ENCODE measurements at places on chromosomes 7 and 10.

- no peak for DNase-seq
These were observed 5.8 kb downstream of the CLCN1 start for GRCh38 chr7:143321734-143322133.

DNA sequence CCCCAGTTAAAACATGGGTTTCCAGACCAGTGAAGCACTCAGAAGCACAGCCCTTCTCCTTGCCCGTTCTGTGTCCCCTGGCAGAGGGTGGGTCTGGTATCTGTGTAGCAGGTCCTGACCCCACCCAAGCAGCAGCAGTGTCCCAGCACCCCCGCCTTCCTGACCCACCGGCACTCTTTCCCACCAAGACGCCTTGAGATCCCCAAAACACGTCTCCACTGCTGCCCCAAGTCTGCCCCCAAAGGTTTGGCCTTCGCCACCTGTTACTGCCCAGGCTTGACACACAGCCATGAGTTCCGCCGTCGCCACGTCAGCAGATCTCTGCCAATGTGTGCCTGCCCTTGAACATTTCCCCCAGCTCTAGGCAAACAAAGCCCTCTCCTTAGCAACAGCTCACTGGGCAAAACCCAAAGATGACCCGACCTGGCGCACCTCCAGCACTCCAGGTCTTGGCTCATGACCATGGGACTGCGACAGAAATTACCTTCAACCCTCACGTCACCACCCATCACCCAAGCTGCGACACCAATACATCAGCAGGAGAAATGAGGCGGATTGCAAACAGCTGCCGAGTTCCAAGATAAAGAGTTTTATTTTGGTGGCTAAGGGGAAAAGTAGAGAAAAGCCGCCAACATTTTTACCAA, 75.6 kb downstream of the CTBP2 start:
- no peak for DNase-seq

DNA sequence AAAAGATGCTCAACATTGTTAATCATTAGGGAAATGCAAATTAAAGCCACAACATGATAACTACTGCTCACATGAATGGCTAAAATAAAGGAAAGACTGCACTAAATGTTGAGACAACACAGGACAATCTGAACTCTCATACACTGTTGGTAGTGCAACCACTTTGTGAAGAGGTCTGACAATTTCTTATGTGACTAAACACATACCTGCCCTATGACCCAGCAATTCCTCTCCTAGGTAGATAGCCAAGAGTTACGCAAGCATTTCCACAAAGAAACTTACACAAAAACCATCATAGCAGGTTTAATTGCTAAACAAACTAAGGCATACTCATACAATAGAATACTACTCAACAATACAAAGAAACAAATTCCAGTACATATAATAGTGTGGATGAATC, 41.8 kb upstream of the HERPUD2 start:
- no peak for DNase-seq

GRCh38 chr7:36506820-36507219, 117.2 kb downstream of the ANLN start:
- DNase-seq: no peak

GRCh38 chr10:20598590-20598989, 298.5 kb downstream of the NEBL start:
- DNase-seq: no peak

GRCh38 chr7:147586526-147586925, 1004.0 kb upstream of the C7orf33 start:
- DNase-seq: no peak

DNA sequence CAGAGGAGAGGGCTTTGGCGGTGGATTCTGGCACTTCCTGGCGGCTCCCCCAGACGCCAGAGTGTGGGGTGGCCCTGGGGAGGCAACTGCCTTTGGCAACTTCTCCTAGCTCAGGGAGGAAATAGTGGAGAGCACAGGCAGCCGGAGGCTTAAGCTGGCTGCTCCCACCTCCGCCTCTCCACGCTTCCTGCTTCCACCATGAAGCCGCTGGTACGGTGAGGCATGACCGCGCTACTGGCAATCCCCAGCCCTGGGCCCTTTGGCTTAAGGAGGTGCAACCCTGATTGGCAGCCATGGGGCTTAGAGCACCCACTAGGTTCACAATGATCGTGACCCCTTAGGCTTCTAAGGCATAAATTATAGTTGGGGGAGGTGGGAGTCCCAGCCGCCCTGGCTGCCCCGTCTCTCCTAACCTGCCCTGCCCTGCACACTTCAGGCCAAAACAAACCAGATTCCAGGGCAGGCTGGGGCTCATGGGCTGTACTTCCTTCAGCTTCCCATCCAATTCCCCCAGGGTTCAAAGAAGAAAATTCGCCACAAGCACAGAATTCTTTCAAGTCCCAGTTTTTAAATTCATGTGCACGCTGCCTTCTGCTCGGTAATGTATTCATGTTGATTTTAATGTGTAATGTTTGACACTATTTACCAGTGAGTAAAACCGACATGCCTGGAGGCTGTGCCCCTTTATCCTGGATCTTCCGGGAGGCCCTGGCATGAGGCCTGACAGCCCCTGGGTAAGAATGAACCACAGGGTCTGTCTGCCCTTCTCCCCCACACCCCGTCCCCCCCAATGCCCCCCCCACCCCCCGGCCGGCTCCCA, 90.7 kb upstream of the LRRC4 start:
- DNase-seq: no peak

DNA sequence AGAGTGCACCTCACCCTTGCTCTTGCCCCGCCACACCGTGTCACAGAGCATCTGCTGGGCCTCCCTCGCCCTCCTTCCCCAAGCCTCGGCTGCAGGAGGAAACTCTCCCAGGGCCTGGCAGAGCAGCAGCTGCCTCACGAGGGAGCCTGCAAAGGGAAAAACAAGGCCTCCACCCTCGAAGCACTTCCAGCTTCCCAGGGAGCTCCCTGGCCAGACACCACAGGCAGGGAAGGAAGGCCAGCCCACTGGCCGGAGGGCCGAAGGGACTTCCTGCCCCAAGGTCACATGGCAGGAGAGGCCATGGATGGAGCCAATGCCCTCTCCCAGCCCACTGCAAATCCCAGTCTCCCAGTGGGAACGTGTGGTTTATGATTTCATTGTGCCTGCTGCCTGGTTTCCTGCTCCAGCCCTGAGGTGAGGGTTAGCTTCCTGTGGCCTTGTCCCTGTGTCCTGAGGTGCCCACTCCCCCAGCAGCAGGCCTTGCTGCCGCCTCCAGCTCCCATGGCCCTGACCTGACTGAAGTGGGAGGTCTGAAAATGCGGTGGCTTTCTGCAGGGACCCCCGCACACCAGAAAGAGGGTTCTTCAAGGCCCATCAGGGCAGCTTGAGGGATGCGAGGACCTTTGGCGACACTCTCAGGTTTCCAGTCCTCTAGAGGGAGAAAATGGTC, 100.5 kb upstream of the PPIF start:
- DNase-seq: no peak

DNA sequence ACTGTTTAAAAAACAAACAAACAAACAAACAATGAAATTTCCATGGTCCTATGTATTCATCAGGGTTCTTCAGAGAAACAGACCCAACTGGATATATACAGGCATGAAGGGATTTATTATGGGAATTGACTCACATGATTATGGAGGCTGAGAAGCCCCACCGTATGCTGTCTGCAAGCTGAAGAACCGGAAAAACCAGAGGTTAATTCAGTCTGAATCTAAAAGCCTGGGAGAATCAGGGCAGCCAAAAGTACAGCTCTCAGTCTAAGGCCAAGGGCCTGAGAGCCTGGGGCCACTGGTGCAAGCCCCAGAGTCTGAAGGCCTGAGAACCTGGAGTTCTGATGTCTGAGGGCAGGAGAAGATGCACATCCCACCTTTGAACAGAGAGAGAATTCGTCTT, 163.5 kb downstream of the MDFIC start:
- no peak for DNase-seq

GRCh38 chr10:43252166-43252782, 14.6 kb downstream of the RASGEF1A start:
- no peak for DNase-seq

- no peak for DNase-seq
These were observed 214.0 kb upstream of the TMEM72 start for GRCh38 chr10:44697116-44697515.

GRCh38 chr10:103734731-103735130, 120.6 kb downstream of the SH3PXD2A start:
- DNase-seq: no peak

DNA sequence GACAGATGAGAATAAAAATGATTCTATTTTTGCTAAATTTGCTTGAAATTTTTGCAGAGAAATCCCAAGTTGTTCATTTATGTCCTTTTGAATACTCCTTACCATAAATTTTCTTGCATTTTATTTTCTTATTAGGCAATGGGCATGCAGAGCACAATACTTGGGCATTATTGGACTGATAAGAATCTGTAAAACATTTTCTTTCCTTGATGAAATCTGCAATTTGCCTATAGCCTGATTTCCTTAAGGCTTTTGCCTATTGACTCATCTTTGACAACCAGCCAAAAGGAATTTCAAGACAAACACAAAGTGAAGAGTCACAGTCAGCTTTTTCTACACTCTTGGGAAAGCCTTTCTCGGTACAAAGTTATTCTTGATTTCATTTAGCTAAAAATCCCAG, 30.5 kb upstream of the GNAT3 start:
- DNase-seq: no peak
